Panc1 (cell line): ENCODE measurements at places on chromosomes 5 and 9. TPM values are rescaled to one million over a fixed set of nuclear protein-coding genes. Genes with fewer than 3 reads are reported as not detected.

The PLAC8L1 gene
- 0.49 TPM for total RNA-seq

The MCCC2 gene
- total RNA-seq: 74.1 TPM

DNA sequence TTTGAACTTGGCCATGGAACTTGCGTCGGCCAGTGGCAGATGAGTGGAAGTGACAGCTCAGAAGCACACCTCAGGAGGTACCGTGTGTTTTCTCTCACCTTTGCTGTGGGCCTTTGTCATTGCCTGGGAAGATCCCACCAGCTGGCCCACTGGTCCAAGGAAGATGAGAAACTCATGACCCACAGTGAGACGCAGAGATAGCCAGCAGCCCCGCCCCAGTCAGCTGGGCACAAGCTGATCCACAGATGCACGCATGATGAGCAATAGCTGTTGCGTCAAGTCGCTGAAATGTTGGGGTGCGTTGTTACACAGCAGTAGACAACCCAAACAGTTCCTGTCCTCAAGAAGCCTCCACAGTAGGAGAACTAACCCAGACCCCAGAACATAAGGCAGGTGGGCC is 30.8 kb upstream of the UNC5A start:
- H3K27ac ChIP-seq: no peak overlapping the region
- no peaks in the 10 kb centered on the region for H3K4me1 ChIP-seq
- DNase-seq: no peak
- no peaks in the 10 kb centered on the region for H3K36me3 ChIP-seq
- H3K4me3 ChIP-seq: no peak overlapping the region
- 0 out of 2 replicates have a peak, but pooled peaks cover 2% of the 10 kb centered on the region for H3K27me3 ChIP-seq

- H3K27me3 ChIP-seq: no peaks in the 10 kb centered on the region
- H3K36me3 ChIP-seq: no peaks in the 10 kb centered on the region
- no peaks in the 10 kb centered on the region for H3K4me1 ChIP-seq
- DNase-seq: no peak
Measured at GRCh38 chr9:78605041-78606000, 308.4 kb downstream of the PSAT1 start.

The APBB3 gene
- 28.6 TPM for total RNA-seq

- no peak overlapping the region for H3K27ac ChIP-seq
- H3K27me3 ChIP-seq: no peaks in the 10 kb centered on the region
- H3K4me1 ChIP-seq: no peaks in the 10 kb centered on the region
- no peak for DNase-seq
Measured at GRCh38 chr5:8825139-8825757, 720.6 kb downstream of the SEMA5A start.

DNA sequence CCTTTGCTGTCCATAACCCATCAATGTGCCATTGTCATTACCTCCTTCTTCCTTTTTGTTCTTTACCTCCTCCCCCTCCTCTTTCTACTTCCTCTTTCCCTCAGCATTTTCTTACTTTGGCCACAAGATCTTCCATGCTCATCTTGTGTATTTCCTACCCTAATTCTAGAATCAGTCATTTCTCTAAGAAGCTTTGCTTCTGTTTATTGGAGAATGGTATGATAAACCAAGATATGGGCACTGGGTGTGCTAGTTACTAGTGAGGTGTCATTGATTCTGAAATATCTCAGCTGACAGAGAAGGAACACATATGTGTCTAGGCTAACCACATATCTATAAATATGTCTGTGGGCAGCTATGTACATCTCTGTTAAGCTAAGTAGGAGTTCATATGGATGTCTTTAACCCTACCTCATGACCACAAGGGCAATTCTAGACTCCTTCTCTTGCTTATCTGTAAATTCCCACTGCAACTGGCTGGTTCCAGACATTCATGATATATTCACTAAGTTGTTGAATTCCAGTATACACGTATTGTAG is 2051.3 kb upstream of the CDH9 start:
- no peaks in the 10 kb centered on the region for H3K4me1 ChIP-seq
- H3K27me3 ChIP-seq: no peaks in the 10 kb centered on the region
- no peak for DNase-seq
- no peak overlapping the region for H3K27ac ChIP-seq

DNA sequence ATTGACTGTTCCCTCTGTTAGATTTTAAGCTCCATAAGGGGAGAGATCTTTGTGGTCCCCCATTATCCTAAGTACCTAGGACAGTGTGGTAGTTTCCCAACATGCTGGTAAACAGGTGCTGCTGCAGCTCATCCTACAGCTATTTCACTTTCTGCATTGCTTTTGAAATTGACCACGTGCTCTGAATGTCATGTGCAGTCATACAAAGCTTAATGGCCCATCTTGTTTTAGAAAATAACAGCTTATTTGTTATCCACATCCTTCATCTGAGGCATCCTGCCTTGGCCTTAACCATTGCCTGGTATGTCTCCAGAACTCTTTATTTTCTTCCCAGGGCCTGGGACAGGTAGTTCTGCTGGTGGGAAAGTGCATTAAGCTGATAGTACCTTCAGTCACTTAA is 14.7 kb downstream of the PIK3R1 start:
- no peak for DNase-seq
- H3K36me3 ChIP-seq: peaks cover 4% of the 10 kb centered on the region; the same call in 1 of the 2 replicates
- H3K27me3 ChIP-seq: no peaks in the 10 kb centered on the region
- no peaks in the 10 kb centered on the region for H3K4me1 ChIP-seq

The NEURL1B gene
- total RNA-seq: 5.3 TPM

DNA sequence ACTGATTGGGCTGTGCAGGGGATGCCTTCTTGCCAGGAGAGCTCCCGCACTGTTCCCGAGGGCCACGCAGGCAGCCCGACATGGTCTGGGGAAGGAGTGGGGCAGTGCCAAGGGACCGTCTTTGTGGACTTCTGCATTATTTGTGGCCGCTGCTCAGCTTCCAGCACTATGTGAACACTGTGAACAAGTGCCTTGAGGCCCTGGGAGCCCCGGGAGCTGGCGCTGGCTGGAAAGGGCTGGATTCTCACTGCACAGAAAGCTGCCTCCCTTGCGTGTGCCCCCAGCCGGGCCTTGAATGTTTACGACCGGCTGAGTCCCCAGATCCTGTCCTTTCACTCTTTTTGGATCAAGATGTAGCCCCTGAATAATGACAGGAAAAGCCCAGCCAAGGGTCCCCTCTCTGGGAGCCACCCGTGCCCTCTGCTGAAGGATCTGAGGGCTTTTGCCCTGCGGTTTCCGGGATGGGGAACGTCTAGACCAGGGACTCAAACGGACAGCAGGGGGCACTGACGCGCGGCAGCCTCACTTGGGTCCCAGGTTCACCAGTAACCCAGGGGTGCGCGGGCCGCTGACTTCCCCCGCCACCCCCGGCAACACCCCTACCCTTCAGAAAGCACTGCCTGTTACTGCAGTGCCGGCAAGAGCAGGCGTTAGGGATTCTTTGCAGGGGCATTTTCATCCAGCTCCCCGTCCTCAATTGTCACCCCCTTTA is 98.9 kb upstream of the FCN2 start:
- no peaks in the 10 kb centered on the region; the same call in 1 of the 2 replicates for H3K4me1 ChIP-seq
- no peak for DNase-seq
- H3K27ac ChIP-seq: no peak overlapping the region
- no peak overlapping the region for H3K4me3 ChIP-seq
- no peaks in the 10 kb centered on the region for H3K36me3 ChIP-seq
- H3K27me3 ChIP-seq: no peaks in the 10 kb centered on the region; the same call in 1 of the 2 replicates

DNA sequence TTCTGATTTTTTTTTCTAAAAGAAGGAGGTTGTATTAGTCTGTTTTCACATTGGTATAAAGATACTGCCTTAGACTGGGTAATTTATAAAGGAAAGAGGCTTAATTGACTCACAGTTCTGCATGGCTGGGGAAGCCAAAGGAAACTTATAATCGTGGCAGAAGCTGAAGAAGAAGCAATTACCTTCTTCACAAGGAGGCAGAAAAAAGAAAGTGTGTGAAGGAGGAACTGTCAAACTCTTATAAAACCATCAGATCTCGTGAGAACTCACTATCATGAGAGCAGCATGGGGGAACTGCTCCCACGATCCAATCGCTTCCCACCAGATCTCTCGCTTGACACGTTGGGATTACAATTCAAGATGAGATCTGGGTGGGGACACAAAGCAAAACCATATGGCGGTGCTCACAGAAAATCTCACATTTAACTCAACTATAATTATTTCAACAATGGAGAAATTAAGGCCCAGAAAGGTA is 27.1 kb downstream of the DPYSL3 start:
- no peaks in the 10 kb centered on the region for H3K4me1 ChIP-seq
- H3K27me3 ChIP-seq: no peaks in the 10 kb centered on the region
- H3K4me3 ChIP-seq: no peak overlapping the region
- no peaks in the 10 kb centered on the region for H3K36me3 ChIP-seq
- H3K27ac ChIP-seq: no peak overlapping the region
- no peak for DNase-seq

The PIP5KL1 gene
- total RNA-seq: 7.8 TPM

DNA sequence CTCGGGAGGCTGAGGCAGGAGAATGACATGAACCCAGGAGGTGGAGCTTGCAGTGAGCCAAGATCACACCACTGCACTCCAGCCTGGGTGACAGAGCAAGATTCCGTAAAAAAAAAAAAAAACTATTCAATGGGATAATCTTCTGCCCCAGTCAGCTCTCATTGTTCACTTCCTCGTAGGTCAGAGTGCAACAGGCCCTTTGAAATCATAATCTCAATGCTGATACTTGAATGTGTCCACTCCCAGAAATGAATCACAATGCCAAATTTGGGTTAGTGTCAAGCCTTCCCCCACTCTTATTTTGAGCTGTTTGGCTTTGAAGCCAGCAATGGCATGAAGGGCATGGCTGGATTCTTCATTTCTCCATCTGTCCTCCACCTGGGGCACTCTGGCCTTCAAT is 610.3 kb upstream of the KLF4 start:
- H3K36me3 ChIP-seq: no peaks in the 10 kb centered on the region
- DNase-seq: no peak
- H3K27ac ChIP-seq: no peak overlapping the region
- no peaks in the 10 kb centered on the region for H3K4me1 ChIP-seq
- H3K4me3 ChIP-seq: no peak overlapping the region

DNA sequence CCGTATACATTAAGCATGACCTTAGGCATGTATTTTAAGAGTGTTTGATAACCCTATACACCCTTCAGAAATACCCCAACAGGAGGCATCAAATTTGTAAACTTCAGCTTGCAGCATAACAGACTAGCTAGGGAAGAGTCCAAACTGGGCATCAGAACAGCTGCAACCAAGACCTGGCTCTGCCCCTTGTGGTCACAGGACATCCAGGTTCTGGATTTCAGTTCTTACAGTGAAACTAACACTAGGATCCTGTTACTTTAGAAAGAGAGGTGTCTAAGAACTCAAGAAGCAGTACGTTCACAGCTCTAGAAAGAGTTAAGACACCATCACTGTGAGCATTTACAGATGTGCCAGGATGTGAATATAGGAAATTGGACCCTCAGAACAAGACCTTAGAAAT is 229.8 kb downstream of the BNC2 start:
- no peaks in the 10 kb centered on the region for H3K36me3 ChIP-seq
- H3K4me3 ChIP-seq: no peak overlapping the region
- no peak for DNase-seq
- H3K27ac ChIP-seq: peak overlapping the region; percentile 63; the same call in 1 of the 2 replicates
- H3K27me3 ChIP-seq: no peaks in the 10 kb centered on the region

DNA sequence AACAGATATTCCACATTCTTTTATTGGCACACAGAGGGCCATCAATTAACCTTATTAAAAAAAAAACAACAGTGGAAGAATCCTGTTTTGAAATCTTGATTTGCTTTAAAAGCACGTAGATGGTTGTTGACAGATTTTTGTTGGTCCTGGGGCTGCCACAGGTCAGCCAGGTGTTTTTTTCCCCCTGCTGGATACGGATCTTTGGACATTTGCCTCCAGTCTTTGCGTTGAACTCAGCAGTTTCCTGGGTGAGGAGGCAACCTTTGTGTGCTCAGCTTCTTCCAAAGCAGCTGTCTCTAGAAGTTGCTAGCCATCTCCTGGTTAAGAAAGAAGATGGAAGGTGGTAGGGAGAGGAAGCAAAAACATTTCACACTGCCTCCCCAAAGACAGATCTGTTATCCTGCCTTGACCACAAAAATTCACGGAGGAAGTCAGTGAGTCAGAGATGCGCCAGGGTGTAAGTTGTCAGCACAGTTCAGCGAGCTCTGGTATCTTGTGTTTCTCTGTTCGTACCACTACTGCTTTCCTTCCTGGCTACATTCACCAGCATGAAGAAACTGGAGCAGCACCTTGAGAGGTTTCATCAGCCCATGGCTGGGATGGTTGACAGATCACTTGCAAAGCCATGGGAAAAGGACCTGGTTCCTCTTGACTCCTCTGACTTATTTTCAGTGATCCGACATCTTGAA is 207.3 kb downstream of the ARHGAP26 start:
- H3K36me3 ChIP-seq: no peaks in the 10 kb centered on the region
- DNase-seq: no peak
- H3K4me3 ChIP-seq: no peak overlapping the region
- no peak overlapping the region for H3K27ac ChIP-seq
- no peaks in the 10 kb centered on the region for H3K27me3 ChIP-seq
- peaks cover 6% of the 10 kb centered on the region for H3K4me1 ChIP-seq

GRCh38 chr9:129422032-129422842 is 198.7 kb downstream of the C9orf50 start:
- H3K27ac ChIP-seq: peak overlapping the region; percentile 59; the same call in 1 of the 2 replicates
- DNase-seq: no peak
- no peaks in the 10 kb centered on the region for H3K36me3 ChIP-seq
- H3K4me3 ChIP-seq: no peak overlapping the region

The COL5A1 gene
- 5.7 TPM for total RNA-seq
